HCEC 1CT (cell line): ENCODE measurements at places on chromosomes 6 and 20.

DNA sequence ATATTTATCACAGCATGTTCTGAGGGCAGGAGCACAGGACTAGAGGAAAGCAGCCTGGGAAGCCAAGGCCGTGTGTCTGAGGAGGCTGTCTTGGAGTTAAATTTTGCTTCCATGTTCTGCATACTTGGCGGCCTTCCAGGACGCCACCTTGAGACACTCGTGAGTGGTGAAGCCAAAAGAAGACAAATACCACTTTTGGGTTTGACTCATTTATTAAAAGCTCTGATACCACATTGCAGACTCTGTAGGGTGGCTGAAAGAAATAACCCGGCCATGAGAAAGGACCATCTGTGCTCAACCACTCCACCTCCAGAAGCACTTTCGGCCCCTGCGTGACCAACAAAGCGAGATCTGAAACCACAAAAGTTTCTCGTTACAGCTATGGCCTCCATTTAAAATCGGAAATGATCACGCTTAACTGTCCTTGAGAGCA, 120.0 kb downstream of the TMEM242 start:
- no peak for DNase-seq

- DNase-seq, result no peak
These were observed 812.8 kb upstream of the SLC35B3 start for GRCh38 chr6:9248133-9248532.

- no peak for DNase-seq
These were observed 52.0 kb downstream of the JPH2 start for GRCh38 chr20:44135012-44135412.

DNA sequence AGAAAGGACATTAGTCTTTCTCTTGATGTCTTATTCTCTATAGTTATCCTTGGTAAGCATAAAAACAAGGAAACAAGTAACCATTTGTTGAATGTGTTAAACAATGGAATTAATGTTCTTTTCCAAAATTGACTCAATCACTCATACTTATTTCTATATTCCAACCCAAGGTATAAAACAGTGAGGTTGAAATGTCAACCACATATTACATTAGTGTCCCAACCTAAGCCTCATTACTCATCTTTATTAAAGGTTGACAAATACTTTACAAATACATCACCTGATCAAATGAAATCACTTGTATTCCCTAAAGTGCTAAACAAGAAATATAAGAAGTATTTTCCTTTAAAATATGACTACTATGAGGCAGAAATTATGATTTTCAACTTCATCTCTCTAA, 100.5 kb downstream of the ASCC3 start:
- DNase-seq, result peak; percentile 2

GRCh38 chr6:16684896-16685554, 76.2 kb downstream of the ATXN1 start:
- peak; percentile 39 for DNase-seq

GRCh38 chr20:45053430-45054351, 47.2 kb downstream of the KCNS1 start:
- no peak for DNase-seq

DNA sequence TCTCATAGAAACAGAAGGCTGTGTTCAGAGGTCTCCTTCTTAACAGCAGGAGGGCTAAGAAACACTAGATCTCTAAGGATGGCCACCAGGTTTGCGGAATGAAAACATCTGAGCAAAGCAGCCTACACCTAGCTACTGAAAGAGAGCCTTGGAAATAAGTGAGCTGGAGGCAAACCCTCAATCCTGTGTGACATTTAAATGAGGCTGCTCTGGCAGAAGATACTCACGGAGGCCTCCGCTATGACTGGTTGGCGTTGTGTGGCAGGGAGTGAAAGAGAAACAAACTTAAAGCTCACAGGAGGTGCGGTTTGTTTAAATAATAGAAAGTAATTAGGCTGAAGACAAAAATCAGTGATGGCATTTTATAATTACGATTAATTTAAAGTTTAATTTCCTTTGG, 162.0 kb upstream of the RNF217 start:
- no peak for DNase-seq

DNA sequence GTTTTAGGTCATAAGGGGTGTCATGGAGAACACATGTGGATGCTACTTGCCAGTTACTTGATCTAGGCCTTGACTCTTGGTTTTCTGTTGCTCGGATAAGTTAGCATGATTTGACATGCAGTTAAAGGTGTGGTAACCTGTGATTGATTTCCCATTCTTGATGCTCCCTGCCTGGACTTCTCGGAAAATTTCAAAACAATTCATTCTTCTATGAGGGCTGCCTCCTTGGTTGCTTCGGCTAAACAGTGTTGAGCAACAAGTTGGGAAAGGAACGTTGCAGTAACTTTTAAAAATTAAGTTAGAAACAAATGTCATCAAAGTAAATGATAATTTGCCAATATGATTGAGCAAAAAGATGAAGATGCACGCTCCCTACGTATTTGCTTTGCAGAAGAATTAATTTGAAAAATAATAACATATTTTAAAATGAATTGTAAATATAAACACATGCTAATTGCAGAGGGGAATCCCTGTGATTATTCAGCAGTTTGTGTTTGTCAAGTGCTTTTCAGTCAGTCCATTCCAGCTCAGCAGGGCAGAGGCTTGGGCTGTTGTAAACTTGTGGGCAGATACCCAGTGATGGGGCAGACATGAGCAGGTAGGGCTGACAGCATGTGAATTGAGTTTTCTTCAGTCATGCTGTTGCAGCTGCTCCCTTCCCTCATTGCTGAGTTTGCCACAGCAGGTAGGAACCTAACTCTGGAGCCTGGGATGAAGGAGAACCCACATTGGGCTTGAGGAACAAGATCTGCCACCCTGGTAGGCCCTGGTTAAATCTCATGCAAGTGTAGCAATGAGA, 110.2 kb downstream of the ESR1 start:
- DNase-seq, result peak; percentile 2

DNA sequence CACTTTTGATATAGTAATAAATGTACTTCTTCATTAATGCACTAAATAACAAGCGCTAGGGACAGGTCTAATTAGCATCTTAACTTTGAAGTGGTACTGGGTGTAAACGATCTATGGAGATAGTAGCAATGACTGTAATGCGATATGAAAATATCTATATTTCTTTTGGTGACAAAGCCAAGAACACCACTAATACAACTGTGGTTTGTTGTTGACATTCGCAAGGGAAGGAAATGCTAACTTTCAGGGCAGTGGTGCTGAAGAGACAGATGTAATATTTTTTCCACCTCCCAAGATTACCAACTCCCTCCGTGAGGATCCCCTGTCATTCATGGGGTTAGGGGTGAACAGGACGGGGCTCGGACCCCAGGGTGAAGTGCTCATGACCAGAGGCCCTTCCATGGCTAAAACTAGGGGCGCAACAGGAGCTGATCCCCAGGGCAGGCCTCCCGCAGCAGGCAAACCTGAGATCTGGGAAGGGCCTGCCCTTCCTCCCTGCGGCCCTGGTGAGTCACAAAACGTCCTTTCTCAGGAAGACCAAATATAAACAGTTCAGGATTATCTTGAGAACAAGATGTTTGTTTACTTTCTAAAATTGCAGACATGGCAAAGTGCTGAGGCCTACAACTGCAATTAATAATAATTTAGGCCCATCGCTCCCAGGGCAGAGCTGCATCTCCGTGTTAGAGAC, 65.0 kb upstream of the TOX2 start:
- DNase-seq, result peak; percentile 90
